ENCODE measurements at places on chromosomes 4 and X.

GRCh38 chr4:159366966-159367780, 264.3 kb downstream of the RAPGEF2 start:
- no peak for DNase-seq

GRCh38 chr4:8205749-8206611, 6.9 kb downstream of the SH3TC1 start:
- DNase-seq = no peak

DNA sequence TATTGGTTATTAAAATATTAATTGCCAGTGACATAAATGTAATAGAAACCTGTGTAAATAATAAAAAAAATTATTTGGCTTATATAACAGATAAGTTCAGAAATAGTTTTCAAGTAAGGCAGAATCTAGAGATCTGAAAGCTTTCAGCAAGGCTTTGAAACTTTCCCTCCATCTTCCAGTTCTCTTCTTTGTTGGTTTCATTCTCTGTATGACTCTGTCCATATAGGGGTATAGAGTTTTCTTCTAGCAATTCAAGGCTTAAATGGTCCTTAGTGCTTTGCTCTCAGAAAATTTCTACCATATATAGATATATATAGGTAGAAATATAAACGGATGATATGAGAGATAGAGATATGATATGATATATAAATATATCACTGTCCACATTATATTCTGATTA, 160.5 kb upstream of the GABRA2 start:
- no peak for DNase-seq

DNA sequence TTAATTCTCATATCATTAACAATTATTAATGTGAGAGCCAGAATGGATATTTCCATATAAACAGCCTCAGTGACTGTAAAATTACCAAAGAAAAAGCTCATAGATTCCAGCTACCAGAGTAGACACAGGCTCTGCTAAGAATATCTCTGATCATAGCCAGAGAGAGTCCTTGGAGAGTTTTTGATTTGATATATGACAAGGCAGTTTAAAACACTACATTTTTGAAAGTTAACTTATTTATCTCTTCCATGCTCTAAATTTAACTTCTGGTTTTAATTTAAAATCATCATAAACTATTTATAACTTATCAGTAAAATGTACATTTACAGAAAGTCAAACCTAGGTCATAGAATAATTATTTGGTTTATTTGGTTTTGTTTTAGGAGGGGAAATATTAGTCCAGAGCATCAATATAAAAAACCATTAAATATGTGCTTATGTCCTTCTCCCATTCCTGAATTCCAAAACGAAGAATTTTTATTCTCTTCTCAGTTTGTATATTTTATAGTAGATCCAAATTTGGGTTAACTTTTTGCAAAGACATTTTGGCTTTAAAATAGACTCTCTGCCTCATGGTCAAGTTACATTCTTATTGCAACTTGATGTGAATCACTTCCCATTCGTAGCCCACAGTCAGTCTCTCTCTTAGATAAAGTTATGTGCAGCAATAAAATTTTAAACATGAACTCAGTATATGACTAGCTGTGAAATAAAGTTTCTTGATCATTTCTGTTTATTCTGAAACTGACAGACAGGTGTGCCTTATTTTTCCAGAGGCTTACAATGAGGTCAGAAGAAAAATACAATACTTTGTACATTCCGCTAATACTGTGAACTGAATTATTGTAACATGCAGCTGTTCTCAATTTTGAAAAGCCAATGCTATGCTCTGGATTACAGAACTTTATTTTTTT, 267.1 kb downstream of the PAPSS1 start:
- DNase-seq = no peak

DNA sequence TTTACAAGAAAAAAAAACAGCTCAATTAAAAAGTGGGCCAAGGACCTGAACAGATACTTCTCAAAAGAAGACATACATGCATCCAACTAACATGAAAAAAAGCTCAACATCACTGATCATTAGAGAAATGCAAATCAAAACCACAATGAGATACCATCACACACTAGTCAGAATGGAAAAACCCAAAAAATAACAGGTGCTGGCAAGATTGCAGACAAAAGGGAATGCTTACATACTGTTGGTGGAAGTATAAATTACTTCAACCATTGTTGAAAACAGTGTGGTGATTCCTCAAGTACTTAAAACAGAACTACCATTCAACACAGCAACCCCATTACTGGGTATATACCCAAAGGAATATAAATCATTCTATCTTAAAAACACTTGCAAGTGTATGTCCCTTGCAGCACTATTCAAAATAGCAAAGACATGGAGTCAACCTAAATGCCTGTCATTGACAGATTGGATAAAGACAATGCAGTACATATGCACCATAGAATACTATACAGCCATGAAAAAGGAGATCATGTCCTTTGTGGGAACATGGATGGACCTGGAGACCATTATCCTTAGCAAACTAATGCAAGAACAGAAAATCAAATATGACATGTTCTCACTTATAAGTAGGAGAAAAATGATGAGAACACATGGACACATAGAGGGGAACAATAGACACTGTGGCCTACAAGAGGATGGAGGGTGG, 97.6 kb downstream of the RAB28 start:
- DNase-seq = no peak

- DNase-seq = no peak
Observed at GRCh38 chrX:68146054-68146453, 287.2 kb downstream of the OPHN1 start.

- no peak for DNase-seq
Observed at GRCh38 chr4:34323549-34324320, 1920.6 kb downstream of the ARAP2 start.

DNA sequence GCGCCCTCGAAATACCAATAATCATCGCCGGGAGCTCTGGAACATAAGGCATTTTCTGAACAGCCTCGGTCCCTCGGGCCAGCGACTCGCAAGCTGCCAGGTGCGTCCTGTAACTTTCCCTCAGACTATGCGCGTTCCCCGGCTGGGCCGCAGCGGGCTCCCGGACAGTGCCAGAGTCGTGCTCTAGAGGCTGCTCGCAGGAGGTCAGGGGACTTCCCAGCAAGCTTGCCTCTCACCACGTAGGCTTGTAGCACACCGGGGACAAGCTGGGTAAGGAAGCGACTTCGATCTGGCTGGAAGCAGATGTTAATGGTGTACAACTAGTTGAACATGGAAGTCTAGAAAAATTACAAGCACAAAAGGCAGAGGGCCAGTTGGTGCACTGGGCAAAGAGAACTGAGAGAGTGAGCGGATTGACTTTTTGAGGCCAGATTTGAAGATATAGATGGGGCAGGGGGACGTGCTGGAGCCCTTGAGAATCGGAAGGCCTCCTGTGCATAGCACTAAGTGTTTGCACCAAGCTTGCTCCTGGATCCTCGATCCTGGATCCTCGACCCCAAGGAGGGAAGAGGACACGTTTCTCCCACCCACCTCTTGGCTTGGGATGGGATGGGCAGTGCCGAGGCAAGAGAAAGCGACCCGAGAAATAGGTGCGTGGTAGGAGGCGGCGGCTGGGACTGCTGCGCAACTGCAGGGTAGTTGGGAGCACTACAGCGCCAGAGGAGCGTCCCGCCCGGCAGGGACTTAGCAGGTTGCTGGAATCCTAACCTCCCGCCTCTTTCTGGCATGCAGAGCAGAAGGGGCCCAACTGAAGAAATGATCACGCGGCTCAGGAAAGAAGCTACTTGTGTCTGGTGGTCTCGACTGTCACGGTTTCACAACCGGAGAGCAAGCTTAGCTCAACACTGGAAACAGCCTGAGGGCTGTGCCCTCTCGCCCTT, 19.9 kb upstream of the ZIC3 start:
- no peak for DNase-seq

DNA sequence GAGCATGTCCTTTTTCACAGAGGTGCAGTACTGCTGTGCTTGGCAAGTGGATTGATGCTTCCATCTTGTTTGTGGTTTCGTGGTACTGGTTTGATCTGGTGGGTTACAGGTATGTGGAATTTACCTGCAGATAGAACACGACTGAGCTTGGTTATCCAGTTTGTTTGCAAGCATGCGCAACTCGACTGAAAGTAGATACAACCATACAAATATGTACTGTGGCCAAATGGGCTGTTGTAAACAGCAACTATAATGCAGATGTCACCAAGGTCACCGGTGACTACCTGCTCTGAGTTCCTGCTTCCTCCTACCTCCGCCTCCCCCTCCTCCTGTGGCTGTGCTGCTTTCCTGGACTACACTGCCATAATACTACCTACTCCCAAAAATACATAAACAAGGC, 12.4 kb downstream of the CWH43 start:
- DNase-seq = no peak

DNA sequence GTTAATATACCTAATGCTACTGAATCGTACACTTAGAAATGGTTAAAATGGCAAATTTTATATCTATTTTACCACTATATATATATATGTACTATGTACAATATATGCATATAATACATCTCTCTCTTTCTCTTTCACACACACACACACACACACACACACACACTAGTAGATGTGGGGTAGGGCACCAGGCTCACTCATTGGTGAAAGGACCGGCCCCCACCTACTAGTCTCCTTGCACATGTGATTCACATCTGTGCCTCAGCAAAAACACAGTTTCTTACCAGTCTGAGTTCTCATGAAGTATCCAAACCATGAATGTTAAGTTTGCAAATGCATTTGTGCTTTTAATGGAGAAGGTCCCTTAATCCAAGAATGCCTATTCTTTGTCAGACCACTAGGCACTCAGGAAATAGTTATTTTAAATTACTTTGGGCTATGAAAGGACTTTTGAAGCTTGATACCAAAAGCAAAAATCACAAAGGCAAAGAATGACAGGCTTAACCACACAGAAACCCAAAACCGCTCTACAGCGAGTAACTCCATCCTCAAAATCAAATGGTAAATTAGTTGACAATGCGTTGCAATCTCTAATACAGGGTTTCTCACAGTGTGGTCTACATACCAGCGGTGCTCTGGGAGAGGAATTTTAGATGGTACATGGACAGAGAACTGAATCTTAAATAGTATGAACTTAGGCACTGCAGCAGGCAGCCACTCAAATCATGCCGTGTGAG, 5.8 kb downstream of the TSC22D3 start:
- no peak for DNase-seq

GRCh38 chrX:14936561-14936960, 63.3 kb downstream of the MOSPD2 start:
- DNase-seq = no peak

DNA sequence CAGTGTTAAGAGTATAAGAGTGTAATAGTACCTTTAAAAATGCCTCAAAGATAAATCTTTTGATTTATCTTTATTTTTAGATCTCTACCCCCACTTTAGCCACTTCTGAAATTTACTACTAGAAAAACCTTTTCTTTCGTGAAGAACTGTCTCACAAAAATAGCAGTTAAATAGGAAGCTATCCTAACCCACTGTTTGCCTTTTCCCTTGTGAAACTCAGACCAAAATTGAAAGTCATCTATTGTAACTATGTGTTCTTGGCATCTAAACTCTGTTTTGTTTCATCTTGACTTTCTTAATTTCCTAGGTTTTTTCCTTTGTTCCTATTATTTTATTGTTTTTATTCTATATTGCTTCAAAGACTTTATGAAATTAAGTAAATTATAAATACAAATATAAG, 7.8 kb upstream of the TMEM144 start:
- no peak for DNase-seq

DNA sequence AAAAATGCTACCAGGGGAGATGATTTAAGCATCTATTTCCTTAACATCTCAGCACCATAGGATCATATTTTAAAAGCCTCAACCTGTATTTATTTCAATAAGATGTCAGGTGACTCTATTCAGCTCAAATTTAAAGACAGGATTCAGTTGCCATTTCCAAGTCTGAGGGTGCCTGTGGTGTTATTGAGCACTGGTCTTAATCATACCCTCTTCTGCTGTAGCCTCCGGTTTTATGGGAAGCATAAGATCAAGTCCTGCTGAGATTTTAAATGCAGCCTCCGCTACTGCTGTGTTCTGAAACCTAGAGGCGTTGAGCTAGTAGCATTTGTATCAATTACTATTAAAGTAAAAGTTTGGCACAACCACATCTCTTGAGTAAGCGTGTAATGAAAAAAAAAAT, 185.7 kb upstream of the NWD2 start:
- no peak for DNase-seq

GRCh38 chr4:3389233-3390215, 52.2 kb upstream of the HGFAC start:
- no peak for DNase-seq

- DNase-seq = no peak
Observed at GRCh38 chr4:80012291-80012690, 60.7 kb downstream of the ANTXR2 start.

DNA sequence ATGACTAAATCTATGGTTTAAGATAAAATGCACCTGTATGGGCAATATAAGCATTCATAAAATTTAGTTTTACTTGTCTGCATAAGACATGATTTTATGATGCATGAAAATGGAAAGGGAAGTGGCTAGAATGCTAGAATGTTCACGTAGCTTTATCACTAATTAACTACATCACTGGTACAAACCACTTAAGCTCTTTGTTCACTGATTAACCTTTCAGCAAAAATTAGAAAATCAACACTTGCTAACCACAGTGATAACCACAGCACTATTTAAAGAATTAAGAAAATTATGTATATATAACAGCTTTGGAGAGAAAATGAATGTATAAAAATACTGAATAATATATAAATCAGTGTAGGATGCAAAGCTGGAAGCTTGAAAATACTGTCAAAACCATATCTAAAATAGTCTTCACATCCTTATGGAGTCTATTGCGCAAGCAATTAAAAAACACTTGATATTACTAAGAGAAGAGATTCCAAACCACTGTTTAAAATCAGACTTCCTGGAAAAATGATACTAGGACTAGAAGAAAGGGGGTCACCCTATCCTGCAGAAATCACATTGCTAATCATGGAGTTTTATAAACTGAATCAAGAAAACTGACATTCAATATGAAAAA, 51.9 kb downstream of the EFHC2 start:
- DNase-seq = no peak

- no peak for DNase-seq
Observed at GRCh38 chr4:109041463-109042360, 260.7 kb downstream of the COL25A1 start.

GRCh38 chr4:54971474-54971950, 153.9 kb downstream of the KDR start:
- no peak for DNase-seq

GRCh38 chr4:181108237-181108636, 1135.0 kb upstream of the TENM3 start:
- no peak for DNase-seq

- no peak for DNase-seq
Observed at GRCh38 chr4:174553828-174554227, 31.5 kb upstream of the HPGD start.

DNA sequence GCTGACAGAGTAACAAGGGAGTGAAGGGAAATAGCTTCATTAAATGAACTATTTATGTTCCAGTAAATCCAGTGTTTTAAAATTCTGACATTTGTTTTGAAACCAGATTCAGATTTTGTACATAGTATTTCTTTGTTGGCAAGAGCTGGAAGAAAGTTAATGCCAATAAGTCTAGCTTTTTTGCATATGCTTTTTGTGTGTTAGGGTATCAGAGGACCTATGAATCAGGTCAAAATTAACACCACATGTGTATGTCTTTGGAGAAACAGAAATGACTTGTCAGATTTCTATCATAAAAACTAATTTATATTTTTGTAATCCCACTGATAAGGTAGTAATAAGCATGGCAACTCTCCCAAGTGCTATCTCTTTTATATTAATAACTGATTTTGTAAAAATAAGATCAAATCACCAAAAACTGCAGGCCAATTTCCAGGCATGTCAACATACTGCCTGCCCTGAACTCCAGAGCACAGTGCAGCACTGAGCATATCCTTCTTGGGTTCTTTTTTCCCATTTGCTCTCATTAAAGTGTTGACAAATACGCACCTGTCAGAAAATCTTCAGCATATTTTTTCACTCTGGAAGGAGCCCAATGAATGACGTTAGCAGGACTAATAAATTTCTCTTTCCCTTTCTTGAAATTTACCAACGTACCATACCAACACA, 65.5 kb downstream of the SH3RF1 start:
- no peak for DNase-seq

Measured in stimulated activated CD8-positive, alpha-beta memory T cell treated with anti-CD3 and anti-CD28 coated beads, Interleukin-15, amount 100 ng/mL, for 48 hours (primary cell).